GM12891 (cell line): ENCODE measurements at places on chromosomes 13 and 19.

- no peak for DNase-seq
These were observed 13.9 kb upstream of the OVOL3 start for GRCh38 chr19:36097036-36097435.

DNA sequence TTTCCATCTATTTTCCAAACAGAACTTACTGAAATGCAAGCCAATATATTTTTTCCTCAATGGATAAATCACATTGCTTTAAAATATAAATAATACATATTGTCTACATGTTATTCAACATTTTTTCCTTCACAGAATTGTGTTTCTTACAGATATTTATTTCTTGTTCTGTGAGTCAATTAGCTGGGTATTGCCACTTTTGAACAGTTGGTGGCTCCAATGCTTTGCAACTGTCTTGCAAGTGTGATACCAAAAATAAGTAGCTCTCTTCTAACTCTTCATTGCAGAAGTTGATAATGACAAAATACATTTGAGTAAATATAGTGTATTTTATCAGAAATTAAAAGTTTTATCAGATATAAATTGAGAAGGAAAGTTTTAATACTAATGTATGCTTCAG, 17.1 kb upstream of the GPC5 start:
- DNase-seq, result no peak

GRCh38 chr19:3665681-3666544, 34.4 kb downstream of the PIP5K1C start:
- DNase-seq, result peak; percentile 94

GRCh38 chr19:33688171-33688992, 66.6 kb downstream of the CHST8 start:
- no peak for DNase-seq

GRCh38 chr13:26628706-26629105, 71.2 kb downstream of the WASF3 start:
- DNase-seq, result no peak

DNA sequence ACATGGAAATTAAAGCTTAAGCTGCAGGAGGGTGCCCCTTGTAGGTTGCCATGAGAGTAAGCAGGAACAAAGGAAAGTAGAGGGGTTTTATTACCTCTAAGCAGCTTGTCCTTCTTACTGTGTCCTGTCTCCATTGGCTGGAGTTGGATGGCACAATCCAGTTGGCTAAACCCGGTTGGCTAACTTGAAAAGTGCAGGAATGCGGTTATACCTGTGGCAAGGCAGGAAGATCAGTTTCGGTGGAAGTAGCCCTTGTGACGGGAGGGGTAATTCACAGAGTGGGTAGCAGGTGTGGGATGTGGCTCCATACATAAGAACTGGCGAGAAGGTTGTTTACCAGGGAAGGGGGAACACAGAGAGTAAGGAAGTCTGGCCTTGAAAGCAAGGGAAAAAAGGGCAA, 3.2 kb downstream of the ZNF726 start:
- DNase-seq, result no peak

GRCh38 chr19:4976401-4977298, 7.7 kb downstream of the KDM4B start:
- no peak for DNase-seq

DNA sequence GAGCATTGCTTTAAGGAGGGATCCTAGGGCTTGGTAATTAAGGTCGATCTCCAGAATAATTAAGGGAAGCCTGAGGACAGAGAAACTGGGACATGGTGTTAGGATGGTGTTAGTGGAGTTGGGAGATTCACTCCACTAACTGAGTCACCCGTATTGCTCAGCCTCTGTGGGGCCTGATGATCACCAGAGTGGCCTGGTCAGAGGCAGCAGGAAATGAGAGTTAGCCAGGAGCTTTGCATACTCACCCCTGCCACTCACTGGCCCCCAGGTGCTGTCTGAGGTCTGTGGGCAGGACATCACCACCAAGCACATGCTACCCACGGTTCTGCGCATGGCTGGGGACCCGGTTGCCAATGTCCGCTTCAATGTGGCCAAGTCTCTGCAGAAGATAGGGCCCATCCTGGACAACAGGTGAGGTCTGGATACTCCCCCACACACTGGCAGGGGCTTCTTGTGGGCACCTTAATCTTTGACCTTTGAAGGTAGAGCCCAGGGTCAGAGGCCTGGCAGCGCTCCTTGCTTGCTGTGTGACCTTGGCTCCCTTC, 32.1 kb downstream of the PPP2R1A start:
- no peak for DNase-seq

DNA sequence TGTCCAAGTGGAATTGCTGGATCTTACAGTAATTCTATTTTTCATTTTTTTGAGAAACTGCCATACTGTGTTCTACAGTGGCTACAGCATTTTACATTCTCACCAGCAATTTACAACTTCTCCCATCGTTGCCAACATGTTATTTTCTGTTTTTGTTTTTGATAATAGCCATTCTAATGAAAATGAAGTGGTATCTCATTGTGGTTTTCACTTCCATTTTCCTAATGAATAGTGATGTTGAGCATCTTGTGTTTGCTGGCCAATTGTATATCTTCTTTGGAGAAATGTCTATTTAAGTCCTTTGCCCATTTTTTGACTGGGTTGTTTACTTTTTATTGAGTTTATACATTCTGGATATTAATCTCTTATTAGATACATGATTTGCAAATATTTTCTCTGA, 38.6 kb downstream of the KCNRG start:
- no peak for DNase-seq

DNA sequence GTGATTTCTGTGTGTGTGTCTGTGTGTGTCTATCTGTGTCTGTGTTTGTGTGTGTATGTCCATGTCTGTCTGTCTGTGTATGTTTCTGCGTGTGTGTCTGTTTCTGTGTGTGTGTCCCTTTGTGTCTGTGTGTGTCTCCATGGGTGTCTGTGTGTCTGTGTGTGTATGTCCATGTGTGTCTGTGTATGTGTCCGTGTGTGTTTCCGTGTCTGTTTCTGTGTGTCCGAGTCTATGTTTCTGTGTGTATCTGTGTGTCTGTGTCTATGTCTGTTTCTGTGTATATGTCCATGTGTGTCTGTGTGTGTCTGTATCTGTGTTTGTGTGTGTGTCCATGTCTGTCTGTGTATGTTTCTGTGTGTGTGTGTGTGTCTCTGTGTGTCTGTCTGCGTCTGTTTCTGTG, 276.3 kb upstream of the SOX1 start:
- DNase-seq, result no peak

- no peak for DNase-seq
These were observed 246.9 kb downstream of the DCLK1 start for GRCh38 chr13:35884211-35884760.

GRCh38 chr13:49348751-49349150, 95.1 kb downstream of the CAB39L start:
- no peak for DNase-seq

DNA sequence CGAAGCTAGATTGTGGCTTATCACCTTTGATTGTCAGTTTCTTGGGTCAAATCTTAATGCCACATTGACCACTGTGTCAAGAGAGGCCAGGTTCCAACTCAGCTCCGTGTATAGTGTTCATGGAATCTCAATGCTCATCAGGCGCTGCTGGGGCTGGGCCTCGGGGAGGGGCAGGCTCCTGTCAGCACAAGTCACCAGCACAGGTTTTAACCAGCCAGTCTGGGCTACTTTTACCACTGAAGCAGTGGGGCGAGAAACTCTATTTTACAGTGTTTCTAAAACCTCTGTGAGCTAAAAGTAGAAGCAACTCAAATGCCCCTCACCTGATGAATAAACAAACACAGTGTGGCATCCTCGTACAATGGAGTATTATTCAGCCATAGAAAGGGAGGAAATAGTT, 118.7 kb upstream of the GJB6 start:
- no peak for DNase-seq

GRCh38 chr13:102772042-102772425, 1.6 kb downstream of the TEX30 start:
- DNase-seq, result no peak

DNA sequence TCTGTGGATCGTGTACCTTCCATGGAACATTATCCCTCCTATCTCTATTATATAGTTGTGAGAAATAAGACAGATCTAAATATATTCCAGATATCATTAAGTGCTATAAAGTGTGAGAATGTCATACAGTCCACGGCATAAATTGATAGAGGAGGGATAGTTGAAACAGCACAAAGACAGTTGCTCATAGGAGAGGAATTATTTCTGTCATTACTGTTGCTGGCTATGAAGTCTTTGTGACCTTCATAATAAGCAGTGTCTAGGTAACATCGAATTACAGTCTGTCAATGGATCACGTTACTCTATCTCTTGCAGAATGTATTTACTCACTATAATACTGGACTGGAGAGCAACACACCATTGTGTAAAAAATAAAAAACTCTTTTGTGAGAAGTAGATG, 671.5 kb upstream of the PCDH20 start:
- DNase-seq, result no peak

- DNase-seq, result no peak
These were observed 1794.2 kb downstream of the SLITRK5 start for GRCh38 chr13:89465366-89465765.

- no peak for DNase-seq
These were observed 25.5 kb upstream of the ZNF562 start for GRCh38 chr19:9700229-9700981.

GRCh38 chr13:84844473-84844872, 954.7 kb downstream of the SLITRK6 start:
- no peak for DNase-seq

DNA sequence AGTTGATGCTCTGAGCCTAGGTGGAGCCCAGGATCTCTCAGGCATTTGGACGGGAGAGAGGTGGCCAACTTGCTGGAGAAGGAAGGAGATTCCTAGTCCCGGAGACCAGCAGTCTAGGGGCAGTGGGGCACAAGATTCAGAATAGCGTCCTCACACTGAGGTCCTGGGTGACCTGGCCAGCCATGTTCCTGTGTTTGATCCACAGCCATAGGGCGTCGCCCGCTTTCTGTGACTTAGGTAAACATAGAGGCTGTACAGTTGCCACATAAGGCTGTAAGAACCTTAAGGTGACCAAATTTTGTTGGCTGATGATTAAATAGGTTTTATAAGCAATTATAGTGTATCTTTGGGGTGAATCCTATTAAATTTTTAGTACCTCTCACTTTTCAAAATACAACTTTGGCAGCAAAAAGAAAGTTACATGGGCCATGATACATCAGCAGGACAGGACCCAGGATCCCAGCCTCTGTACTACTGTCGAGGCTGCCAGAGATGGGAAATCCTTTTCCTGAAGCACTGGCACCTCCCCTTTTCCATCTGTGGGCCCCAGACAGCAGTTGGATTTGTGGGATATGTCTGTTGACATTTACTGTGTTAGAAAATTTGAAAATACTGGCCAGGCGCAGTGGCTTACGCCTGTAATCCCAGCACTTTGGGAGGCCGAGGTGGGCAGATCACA, 37.5 kb downstream of the TSSK6 start:
- no peak for DNase-seq

DNA sequence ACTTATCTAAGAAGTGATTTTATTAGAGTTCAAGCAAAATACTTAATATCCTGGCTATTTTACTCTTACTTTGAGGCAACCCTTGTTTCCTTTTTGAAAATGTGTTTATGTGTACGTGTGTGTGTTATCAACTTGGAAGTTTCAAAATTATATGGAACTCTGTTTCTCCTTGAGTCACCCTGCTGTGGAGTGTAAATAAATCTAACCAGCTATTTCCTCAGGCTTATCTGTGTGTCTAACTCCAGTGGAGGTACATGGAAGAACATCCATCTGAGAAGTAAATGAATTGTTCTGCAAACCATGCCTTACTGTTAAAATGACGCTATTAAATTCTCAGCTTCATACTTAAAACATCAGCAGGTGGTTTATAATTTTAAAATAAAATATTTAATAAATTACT, 583.4 kb upstream of the SLITRK5 start:
- no peak for DNase-seq

DNA sequence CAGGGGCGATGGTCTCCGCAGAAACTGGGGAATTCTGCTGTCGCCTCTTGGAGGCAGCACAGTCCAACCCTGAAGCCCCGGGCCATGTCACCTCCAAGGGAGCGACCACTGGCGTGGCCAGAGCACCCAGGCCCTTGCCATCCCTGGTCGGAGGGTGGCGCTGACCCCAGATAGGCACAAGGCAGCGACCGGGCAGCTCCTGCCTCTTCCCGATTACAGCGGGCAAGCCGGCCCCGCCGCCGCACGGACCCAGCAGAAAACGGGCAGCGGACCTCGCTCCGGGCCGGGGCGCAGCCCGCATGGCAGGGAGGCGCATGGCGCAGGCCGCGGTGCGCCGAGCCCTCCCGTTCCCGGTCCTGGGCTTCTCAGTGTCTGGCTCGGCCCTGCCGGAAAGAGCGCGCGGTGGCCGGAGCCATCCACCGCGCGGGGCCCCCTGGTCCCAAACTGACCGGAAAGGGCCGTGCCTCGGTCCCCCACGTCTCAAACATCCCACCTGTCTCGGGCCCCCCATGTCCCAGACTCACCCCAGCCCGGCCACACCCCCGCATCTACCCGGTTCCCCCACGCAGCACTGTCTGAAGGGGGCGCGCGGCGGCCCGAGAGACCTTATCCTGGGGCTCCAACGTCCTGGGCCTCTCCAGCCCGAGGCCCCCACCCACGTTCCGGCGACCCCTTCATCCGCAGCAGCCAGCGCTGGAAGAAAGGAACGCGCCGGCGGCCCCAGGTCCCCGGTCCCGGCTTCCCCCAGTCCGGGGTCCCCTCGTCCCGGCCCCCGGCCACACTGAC, 727 bp downstream of the CERS1 start:
- DNase-seq, result no peak

DNA sequence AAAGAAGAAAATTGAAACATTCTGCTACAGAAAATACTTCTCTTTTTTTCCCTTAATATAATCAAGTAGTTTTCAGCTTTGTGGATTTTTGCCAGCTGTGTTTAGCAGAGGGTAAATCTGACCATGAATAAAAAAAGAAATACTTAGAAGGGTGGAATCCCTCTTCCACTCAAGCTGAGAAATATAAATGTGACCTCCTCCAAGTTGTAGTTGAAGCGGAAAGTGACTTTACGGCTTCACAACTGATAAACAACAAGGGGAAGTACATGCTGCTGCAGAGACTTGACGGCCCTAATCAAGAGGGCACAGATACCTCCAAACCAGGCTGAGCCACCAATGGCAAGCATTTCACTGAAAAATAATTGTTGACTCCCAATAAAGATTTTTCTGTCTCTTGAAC, 785.0 kb downstream of the SLITRK5 start:
- DNase-seq, result no peak

- DNase-seq, result no peak
These were observed 1380.5 kb upstream of the SPRY2 start for GRCh38 chr13:81721400-81721799.

DNA sequence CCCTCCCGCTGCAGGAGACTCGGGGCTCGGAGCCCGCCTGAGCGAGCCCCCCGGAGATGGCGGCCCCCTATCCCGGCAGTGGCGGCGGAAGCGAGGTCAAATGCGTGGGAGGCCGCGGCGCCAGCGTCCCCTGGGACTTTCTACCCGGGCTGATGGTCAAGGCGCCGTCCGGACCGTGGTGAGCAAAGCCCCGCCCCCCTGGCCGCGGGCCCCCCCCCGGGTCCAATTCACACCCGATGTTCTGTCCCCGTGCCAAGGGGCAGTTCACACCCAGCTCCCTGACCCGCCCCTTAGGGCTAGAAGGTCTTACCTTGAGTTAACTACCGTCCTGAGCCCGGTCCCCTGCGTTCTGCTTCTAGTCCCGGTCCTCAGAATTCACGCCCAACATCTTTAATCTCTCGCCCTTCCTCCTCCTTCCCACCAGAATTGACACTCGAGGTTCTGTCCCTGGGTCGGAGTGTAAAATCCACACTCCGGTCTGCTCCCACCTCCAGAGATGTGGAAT, 1.4 kb downstream of the NPAS1 start:
- no peak for DNase-seq

GRCh38 chr13:52846567-52847321, 1.7 kb downstream of the PCDH8 start:
- no peak for DNase-seq
